Activated naive CD4-positive, alpha-beta T cell treated with anti-CD3 and anti-CD28 coated beads for 36 hours (primary cell): ENCODE measurements at places on chromosomes 2 and 18. TPM values are rescaled to one million over a fixed set of nuclear protein-coding genes. Genes with fewer than 3 reads are reported as not detected.
A peak's percentile ranks its signal among the peaks of the same experiment; 100 is the strongest.

Gene EGR4
- total RNA-seq, result 0.07 TPM

- no peak for DNase-seq
These were observed 917 bp upstream of the PRKAG3 start for GRCh38 chr2:218832520-218832919.

- no peak for DNase-seq
These were observed 45.3 kb downstream of the KLHL29 start for GRCh38 chr2:23430263-23430662.

GRCh38 chr18:3294435-3295080 lies 32.6 kb downstream of the MYL12B start:
- DNase-seq, result no peak

DNA sequence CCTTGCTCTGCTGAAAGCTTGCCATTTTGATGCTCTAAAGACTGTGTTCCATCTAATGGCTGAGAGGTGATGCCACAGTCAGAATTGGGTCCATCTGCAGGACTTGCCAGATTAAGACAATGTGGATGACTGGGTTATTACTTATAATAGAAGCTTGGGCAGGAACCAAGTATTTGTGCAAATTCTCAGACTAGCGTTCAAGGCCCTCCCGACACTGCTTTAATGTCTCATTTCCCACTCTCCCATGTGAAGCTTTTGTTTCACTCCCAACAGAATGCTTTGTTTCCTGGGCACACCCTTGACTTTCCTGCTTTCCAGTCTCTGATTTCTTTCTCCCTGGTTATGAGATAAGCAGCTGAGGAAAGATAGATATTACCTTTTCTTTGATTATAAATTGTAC lies 215.8 kb downstream of the KCNS3 start:
- DNase-seq, result no peak

Gene LRRC30
- total RNA-seq, result not detected

- DNase-seq, result peak; percentile 31
These were observed 908 bp downstream of the ERLEC1 start for GRCh38 chr2:53787614-53788289.

DNA sequence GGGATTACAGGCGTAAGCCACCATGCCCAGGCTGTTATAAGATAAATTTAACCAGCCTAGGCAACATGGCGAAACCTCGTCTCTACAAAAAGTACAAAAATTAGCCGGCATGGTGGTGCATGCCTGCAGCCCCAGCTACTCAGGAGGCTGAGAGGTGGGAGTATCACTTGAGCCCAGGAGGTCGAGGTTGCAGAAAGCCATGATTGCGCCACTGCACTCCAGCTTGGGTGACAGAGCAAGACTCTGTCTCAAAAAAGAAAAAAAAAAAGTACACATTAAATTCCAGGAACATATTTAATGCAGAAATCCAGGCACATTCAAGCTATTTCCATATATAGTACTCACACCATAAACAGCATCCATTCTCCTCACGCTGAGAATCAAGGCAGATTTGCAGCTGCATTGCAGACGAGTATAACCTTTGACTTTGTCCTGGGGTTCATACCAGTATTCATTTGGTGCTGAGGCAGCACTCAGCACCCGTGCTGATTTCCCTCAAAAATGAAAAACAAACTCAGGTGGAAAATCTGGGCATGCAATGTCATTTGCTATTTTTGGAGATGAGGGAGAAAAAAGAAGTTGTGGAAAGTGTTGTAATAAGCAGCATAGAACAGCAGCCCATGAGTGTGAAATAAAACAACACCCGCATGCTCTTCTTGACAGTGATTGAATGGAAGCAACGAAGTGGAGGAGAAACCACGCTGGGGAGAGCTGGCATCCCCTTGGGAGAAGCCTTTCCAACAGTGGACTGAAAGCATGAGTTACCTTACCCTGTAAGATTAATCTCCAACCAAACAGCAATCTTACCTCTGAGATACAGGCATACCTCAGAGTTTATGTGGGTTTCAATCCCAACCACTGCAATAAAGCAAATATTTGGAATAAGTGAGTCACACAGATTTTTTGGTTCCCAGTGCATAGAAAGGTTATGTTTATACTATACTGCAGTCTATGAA lies 46.8 kb upstream of the ANXA4 start:
- no peak for DNase-seq

GRCh38 chr2:16653083-16653375 lies 12.6 kb downstream of the CYRIA start:
- DNase-seq, result no peak

Gene TNFRSF11A
- total RNA-seq, result 3.1 TPM

Gene PLCD4
- total RNA-seq, result 0.49 TPM

DNA sequence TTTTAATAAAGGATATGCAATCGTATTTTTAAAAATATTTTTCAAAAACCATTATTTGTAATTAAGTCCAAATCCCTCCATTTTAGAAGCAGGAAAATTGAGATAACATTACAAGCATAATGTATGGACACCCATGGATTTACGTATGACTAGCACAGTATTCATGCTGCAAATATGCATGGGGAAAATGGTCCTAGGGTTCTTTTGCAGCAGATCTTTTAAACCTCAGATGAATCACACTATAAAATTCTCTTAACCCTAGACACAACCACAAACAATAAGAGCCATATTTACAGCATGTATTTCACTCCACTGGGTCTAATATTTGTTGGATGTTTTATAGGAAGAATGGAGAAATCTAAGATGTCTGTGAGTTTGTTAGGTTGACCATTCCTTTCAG lies 453.4 kb downstream of the TGIF1 start:
- no peak for DNase-seq

DNA sequence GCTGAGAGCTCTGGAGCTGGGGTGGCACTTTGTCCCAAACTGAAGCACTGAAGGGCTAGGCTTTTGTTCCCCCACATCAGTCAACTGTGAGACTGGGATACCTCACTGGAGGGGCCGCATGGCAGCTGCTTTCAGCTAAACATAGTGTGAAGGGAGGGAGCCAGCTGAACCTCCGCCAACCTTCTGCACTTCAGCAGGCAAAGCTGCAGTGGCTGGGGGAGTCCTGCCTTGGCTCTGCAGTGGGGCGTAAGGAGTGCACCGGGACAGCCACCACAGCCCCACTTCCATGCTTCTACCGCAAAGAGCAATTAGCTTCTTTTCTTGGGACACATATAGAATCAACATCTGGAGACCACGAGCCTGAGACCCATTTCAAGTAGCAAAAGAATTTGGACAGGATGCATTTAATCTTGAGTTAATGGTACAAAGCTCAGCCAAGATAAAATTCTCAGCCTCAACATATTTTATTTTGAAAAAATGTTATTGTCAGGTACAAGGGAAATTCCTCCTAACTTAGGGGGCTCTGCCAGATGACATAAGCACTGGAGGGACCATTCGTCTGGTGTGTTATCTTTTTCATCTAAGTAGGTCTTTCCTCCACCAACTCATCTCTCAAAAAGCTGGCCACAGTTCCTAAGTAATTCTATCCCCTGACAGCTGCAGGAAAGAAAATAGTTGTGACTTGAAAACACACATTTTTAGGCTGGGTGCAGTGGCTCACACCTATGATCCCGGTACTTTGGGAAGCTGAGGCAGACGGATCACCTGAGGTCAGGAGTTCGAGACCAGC lies 25.6 kb upstream of the MYCN start:
- DNase-seq, result no peak

DNA sequence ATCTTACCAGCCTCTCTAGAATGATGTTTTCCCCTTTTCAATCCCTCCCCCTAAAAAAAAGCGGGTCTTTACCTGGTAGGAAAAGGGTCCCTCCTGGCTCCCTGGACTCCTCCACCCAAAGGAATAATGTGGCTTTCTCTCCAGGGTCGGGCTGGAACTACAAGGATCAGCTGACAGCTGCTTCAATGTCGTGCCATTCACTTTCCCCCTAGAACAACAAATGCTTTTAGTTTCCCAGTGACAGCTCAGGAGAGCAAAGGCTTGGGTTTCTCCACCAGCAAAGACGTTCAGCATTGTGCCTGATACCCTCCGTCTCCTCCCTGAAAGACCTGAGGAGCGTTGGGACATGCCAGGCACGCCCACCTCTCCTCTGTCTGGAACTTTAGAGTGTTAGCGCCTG lies 173.8 kb upstream of the SIX3 start:
- no peak for DNase-seq

DNA sequence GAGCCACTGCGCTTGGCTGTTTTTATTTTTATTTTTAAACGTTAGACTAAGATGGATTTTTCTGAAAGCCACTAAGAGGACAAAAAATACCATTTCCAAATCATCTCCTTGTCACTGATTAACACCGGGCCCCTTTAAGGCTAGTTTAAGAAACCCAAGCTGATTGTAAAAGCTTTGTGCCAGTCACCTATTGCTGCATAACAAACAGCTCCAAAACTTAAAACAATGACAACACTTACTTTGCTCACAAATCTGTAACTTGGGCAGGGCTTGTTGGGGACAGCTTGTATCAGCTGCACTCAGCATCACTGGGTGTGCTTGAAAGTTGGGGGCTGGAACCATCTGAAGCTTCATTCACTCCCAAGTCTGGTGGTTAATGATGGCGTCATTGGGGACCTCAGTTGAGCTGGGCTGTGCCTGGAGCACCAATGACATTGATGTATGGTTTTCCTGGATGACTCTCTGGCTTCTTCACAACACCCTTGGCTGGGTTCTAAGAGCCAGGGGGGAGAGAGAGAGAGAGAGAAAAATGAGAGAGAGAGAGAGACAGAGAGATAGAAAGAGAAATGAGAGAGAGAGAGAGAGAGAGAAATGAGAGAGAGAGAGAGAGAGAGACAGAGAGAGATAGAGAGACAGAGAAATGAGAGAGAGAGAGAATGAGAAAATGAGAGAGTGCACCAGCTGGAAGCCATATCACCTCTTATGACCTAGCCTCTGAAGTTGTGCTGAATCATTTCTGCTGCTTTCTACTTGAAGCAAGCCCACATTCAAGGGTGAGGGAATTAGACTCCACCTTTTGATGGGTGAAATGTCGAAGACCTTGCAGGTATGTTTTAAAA lies 26.0 kb upstream of the ATG16L1 start:
- no peak for DNase-seq

Gene BOD1L2
- total RNA-seq, result not detected

DNA sequence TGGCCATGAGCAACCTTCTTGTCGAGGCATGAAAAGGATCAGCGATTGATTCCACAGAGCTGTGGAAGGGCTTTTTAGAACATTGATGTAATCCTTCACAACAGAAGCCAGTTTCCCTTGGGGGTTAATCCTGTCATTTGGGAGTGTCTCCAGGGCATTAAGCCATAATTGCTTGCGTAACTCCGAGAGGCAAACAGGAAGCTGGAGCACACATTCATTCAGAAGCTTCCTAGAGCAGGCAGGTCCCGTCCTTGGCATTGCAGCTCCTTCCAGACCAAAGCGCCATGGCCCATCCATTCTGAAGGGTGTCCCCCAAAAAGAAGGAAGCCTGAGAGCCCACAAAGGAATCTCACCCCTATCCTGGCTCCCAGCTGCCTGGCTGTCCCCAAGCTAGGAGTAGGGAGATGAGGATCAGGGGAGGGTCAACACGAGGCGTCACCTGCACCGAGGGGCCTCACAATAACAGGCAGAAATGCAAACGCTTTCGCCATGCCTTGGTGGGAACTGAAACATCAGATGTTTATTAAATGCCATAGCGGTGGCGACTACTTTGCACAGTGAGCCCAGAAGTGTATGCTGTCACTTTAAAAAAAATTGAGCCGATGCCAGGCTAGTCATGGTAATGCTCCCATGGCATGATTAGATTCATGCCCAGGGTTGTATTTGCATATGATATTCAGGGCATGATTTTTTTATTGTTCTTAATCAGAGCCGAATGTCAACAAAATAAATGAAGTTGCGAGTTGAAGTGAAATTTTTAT lies 339.4 kb downstream of the BCL11A start:
- DNase-seq, result no peak

- DNase-seq, result no peak
These were observed 9.7 kb downstream of the GREB1 start for GRCh38 chr2:11543337-11544216.

- peak; percentile 22 for DNase-seq
These were observed 113.3 kb downstream of the KIAA1328 start for GRCh38 chr18:36942264-36942663.

GRCh38 chr2:162022290-162022945 lies 51.6 kb downstream of the DPP4 start:
- no peak for DNase-seq

DNA sequence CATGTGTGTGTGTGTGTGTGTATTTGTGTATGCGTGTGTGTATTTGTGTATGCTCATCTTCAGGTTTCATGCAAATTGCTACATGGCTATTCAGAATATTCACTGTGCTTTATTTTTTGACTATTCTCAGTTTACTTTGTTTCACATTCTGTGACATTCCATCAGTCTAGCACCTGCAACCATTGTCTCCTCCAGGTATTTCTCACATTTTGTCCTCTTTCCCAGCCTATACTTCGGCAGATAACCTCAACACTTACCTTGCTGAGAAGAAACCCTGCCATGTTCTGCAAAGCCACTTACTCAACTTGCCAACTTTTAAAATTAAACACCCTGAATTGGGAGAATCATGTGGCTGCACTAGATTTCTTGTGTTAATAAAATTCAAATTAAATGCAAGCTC lies 135.4 kb upstream of the REG3A start:
- no peak for DNase-seq

- DNase-seq, result no peak
These were observed 196.1 kb downstream of the ANKRD30B start for GRCh38 chr18:14943967-14944636.

Gene UGT1A9
- total RNA-seq, result not detected

Gene ALKAL2
- not detected for total RNA-seq

GRCh38 chr2:186559848-186560247 lies 30.0 kb upstream of the ITGAV start:
- DNase-seq, result no peak

DNA sequence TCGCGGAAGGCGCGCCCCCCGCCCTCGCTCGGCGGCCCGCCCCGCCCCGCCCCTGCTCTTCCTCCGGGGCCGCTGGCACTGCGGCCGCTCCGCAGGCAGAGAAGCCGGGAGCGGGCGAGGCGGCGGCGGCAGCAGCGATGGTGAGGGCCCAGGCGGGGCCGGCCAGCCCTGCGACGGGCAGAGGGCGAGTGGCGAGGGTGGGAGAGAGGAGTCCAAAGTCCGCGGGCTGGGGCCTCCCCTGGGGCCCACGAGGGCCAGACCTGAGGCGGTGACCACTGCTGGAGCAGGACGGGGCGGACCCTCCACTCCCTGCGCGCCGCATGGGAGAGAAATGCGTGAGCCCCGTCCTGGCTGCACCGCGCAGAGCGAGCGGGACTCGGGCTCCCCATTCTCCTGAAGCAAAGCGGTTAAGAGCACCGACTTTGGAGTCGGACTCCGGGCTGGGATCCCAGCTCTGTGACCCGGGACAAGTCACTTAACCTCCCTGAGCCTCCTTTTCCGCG lies at the start of gene VAMP5:
VAMP5 (plus strand) TSS at position 78 of the 503 bp plus-strand sequence; CDS start at position 138, 60 bp downstream.
- DNase-seq, result no peak

GRCh38 chr2:201532686-201533304 lies 81.3 kb downstream of the STRADB start:
- DNase-seq, result peak; percentile 20

DNA sequence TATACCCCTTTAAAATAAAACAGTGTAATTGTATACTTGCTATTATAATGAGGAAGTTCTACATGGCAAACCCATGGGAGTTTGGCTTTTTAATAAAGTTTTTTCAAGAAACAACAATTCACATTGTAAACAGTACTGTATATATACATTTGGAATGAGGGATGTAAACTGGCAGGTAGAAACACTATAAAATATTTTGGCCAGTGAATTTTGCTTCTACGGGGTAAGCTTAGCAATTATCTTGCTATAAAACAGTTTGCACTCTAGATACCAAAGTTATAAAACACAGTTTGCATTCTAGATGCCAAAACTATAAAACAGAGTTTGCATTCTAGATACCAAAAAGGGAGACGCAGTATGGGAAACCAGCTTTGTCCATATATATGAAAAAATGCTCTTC lies 16.6 kb downstream of the THUMPD2 start:
- no peak for DNase-seq
